ENCODE measurements at places on chromosomes 2 and 18. TPM values are rescaled to one million over a fixed set of nuclear protein-coding genes. Genes with fewer than 3 reads are reported as not detected.

DNA sequence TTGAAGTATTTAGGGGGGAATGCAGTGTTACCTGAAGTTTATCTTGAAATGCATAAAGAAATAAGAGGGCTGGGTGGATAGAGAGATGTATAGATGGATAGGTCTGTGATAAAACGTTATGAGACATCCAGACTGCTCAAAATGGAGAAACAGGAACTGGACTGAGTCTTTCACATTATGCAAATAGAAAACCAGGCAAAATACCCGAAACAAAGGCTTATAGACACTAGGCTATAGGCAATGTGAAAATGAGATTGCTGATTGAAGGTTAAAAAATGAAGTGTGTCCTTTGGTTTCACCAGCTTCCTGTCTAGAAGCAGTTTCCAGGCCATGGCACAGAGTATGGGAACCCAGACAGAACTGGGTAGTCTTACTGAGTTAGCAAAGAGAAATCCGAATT lies 24.9 kb upstream of the SLC3A1 start:
- H3K27ac ChIP-seq, result no peak overlapping the region
- H3K4me1 ChIP-seq, result no peaks in the 10 kb centered on the region
- DNase-seq, result no peak
- peaks cover 2% of the 10 kb centered on the region for H3K27me3 ChIP-seq
- H3K36me3 ChIP-seq, result no peaks in the 10 kb centered on the region
- no peak overlapping the region for H3K4me3 ChIP-seq

DNA sequence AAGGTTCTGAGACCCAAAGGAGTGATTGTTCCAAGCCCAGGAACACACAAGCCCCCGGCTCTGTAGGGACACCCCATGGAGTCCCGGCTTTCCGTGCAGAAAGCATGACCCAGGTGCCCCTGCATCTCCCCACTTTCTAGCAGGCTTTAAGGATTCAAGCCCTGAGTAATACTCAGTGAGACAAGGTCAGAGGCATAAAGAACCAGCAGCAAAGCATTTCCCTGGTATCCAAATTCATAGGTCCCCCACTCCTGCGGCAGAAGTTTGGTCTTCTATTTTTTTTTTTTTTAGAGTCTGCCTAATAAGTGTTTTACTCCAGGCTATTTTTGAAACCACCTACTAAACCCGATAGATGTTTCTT lies 16.3 kb downstream of the TSHZ1 start:
- H3K27ac ChIP-seq, result no peak overlapping the region
- no peak for DNase-seq
- no peaks in the 10 kb centered on the region for H3K27me3 ChIP-seq
- no peaks in the 10 kb centered on the region for H3K36me3 ChIP-seq
- H3K4me1 ChIP-seq, result peaks cover 54% of the 10 kb centered on the region

DNA sequence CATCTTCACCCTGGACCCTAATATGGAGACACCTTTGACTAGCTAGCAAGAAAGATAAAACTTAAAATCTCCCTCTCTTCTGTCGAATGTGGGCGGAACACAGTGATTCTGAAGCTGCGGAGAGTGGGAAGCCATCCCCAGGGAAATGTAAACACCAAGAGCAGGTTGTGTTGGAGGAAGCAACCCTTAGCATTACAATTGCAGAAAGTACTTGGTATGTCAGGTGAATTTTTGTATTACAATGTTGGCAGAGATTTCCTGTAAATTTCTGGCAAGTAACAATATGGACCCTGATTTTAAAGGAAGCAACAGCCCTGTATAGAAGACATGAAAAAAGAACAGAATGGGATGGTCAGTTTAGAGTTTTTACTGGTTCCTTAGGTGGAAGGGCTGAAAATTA lies 35.8 kb downstream of the TSN start:
- peaks cover 2% of the 10 kb centered on the region for H3K27me3 ChIP-seq
- DNase-seq, result no peak
- H3K4me1 ChIP-seq, result no peaks in the 10 kb centered on the region
- no peak overlapping the region for H3K4me3 ChIP-seq

DNA sequence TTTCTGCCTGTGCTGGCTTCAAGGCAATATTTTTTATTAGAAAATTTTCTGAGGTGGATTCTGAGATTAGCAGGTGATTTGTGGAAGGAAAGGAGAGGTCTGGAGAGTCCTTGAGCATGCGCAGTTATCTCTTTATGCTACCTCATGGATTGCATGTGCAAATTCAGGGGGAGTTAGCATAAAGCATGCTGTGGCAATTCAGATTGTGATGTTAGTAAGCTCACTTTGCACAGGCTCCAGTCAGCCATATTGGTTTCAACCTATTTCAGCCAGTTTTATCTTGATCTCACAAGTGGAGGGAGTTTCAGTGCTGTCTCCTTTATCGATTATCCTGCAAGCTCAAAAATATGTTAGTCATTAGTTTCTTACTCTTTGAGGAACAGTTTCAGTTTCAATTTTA lies 2012.3 kb upstream of the PIK3C3 start:
- no peak overlapping the region for H3K27ac ChIP-seq
- no peaks in the 10 kb centered on the region for H3K36me3 ChIP-seq
- DNase-seq, result no peak
- H3K27me3 ChIP-seq, result no peaks in the 10 kb centered on the region

DNA sequence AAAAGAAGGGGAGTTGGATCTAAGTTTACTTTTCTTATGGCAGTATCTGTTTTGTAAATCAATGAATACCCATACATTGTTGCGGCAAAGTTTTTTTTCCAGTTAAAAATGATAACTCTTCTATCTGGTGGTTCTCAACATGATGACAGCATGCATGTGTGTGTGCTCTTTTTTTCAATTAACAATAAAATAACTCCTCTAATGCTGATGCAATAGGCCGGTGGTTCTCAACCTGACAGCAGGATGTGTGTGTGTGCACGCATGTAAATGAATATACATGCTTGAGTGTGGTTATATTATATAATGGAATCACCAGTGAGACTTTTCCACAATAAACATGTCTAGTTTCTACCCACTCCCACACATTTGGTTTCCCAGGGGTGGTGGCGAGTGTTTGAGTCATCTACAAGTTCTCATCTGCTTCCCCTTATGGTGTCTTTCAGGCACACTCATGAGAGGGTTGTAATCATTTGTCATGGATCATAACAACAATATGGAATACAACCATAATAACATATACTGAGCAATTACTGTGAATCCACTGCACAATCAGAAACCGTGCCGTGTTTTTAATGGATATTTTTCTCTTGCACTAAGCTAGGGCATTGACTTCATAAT lies 31.2 kb downstream of the PARD3B start:
- H3K4me3 ChIP-seq, result no peak overlapping the region
- no peak overlapping the region for H3K27ac ChIP-seq
- DNase-seq, result no peak
- H3K36me3 ChIP-seq, result no peaks in the 10 kb centered on the region
- H3K4me1 ChIP-seq, result no peaks in the 10 kb centered on the region

DNA sequence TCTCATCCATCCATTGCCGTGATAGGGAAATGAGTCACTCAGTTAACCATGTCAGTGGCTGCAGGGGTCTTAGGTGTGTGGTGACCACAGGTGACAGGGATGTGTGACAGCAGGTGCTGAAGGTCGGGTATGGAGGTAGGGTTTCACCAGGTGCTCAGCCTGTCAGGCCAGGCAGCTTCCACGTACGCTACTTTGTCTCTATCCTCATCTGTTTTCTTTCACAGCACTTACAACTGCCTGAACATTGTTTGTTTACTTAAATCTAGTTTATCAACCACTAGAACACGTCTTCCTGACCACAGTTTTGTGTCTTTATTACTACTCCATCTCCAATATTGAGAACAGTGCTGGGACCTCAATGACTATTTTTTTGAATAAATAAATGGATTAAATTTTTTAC lies 11.4 kb upstream of the UXS1 start:
- peaks cover 3% of the 10 kb centered on the region for H3K27me3 ChIP-seq
- no peaks in the 10 kb centered on the region for H3K36me3 ChIP-seq
- H3K4me3 ChIP-seq, result no peak overlapping the region
- no peak for DNase-seq
- no peak overlapping the region for H3K27ac ChIP-seq

MRPL33 gene
- 97.4 TPM for total RNA-seq

PROM2 gene
- 0.60 TPM for total RNA-seq

SERPINB3 gene
- not detected for total RNA-seq

Measured in endothelial cell of umbilical vein (primary cell).